ENCODE measurements at places on chromosomes 3 and 15.

GRCh38 chr3:142577696-142578328, 721 bp downstream of the ATR start:
- no peak for DNase-seq

- peak; percentile 84 for DNase-seq
These were observed 31.9 kb downstream of the SLMAP start for GRCh38 chr3:57787867-57788623.

DNA sequence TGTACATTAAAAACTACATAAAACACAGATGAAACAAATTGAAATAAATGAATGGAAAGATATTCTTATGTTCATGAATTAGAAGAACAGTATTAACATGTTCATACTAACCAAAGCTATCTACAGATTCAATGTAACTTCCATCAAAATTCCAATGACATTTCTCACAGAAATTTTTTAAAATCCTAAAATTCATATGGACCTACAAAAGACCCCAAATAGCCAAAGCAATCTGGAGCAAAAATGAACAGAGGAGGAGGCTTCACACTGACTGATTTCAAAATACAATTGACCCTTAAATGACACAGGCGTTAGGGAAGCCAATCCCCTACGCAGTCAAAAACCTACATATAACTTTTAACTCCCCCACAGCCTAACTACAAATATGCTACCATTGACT, 39.4 kb downstream of the KPNA1 start:
- no peak for DNase-seq

DNA sequence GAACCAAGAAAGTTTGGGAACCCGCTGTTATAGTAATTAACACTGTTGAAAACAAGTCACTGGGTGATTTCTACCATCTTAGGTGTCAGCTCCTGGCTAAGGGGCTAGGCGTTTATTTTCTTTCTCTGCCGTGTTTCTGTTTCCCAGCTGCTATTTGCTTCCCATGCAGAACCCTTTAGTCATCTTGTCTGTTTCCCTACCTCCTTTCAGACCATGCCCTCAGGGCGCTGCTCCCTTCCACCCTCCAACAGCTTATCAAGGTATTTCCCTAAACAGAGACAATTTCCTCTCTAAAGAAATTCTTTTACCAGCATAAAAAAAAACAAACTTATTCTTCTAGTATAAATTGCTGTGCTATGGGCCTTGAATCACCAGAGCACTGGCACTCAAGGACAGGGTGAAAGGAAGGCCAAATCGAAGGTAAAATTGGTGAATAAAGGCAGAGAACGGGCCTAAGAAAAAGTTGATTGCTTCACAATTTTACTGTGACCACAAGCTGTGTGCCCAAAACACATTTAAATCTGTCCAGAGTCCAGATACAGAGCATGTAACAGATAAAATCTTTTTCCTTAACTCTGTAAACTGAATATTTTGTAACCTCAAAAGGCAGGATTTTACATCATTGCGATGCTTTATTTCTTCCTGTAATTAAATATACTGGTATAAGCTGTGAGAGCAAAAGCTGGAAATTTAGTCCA, 319.2 kb downstream of the ZNF621 start:
- DNase-seq, result no peak

DNA sequence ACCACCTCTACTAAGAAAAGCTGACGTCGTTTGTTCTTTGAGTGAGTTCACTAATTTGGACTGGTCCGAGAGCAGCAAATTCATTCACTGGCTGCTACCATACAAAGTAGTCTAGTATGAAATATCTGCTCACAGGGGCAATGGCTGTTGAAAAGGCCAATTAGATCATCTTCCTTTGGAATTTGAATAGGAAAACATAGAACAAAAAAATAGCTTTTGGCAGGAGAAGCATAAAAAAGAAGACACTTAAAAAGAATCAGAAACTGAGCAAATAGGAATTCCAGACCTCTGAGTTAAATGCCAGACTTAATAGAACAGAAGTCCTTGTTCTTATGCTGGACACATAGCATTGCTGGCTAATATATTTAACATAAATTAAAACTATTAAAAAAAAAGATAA, 159.3 kb downstream of the IL1RAP start:
- no peak for DNase-seq

DNA sequence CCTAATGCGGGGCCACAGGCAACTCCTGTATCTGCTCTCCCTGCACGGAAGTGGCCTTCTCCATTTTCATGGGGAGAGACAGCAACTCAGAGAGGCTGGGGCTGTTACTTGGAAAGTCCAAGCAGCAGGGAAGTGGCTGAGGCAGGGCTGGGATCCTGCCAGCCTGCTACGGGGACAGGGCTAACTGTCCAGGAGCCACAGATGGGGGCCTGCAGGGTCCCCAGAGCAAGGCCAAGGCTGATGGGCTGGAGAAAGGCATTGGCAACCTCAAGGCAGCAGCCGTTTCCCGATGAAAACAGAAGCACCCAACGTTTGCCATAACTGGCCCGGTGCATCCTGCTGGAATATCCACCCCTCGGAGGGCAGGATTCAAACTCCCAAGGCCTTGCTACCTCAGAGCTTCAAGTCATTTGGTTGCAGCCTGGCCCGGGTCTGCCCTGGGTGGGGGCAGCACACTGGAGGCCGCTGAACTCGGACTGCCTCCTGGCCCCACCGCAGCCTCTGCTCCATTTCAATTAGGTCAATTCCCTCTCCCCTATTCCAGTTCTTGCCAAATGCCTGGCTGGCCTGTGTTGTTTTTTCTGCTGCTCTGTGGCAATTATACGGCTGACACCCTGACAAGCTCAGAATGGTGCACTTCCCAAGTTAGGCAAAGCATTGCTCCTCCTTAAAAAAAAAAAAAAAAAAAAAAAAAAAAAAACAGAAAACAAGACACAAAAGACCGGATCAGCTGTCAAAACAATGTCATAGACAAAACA, 143.5 kb downstream of the NUP210 start:
- DNase-seq, result no peak

- DNase-seq, result no peak
These were observed 47.9 kb downstream of the PIK3CB start for GRCh38 chr3:138786788-138787271.

- no peak for DNase-seq
These were observed 31.2 kb downstream of the SATB1 start for GRCh38 chr3:18393906-18394305.

DNA sequence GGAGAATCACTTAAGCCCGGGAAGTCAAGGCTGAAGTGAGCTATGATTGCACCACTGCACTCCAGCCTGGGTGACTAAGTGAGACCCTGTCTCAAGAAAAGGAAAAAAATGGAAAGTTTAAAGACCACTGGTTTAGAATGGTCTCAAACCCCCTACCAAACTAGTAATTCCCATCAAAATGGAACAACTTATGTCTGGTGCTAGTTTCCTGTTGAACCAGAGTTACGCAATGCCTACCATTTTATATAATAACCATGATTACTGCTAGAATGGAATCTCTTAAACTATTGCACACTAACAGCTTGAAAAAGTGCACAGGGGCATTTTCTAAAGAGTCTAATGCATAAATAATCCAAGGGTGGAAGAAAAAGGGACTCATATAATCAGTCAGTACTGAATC, 43.6 kb downstream of the DMXL2 start:
- no peak for DNase-seq

- DNase-seq, result peak; percentile 53
These were observed 321.4 kb upstream of the IL12A start for GRCh38 chr3:159667261-159667660.
